ENCODE measurements at places on chromosomes 7 and 10. TPM values are rescaled to one million over a fixed set of nuclear protein-coding genes. Genes with fewer than 3 reads are reported as not detected.

DNA sequence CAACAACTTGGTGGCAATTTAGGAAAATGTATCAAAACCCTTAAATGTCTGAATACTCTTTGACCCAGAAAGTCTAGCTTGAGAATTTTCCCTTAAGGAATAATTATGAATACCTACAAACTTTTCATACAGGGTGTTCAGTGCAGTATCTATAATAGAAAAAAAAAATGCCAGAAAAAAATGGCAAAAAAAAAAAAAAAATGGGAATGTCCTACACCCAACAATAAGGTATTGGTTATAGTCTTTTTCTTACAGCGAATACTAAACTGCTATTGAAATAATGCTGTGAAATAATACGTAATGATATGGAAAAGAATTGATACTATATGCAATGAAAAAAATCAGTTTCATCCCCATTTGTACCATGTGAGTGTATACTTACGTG lies 44.3 kb downstream of the ZNF800 start:
- DNase-seq: no peak

Gene PHKG1
- total RNA-seq: 0.44 TPM

- no peak for DNase-seq
Measured at GRCh38 chr10:79286318-79286951, 60.8 kb upstream of the PPIF start.

GRCh38 chr7:112509402-112509801 lies 28.6 kb downstream of the LSMEM1 start:
- DNase-seq: no peak

Gene PVRIG
- total RNA-seq: not detected

Gene NSUN5
- 31.6 TPM for total RNA-seq

DNA sequence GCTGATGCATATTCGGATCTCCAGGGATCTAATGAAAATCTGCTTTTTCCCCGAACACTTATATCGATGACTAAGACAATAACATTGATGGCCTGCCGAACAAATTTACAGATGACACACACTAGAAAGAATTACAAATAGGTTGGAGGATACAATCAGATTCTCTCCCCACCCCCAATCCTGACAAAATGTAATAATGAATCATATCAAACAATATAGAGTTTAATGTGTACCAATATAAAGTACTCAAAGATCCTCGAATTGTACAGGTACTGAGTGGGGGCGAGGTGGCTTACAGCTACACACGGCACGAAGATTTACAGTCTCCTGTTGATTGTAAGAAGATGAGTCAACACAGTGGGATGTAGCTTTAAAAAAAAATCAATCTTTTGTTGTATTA lies 182.7 kb upstream of the MKLN1 start:
- DNase-seq: no peak

DNA sequence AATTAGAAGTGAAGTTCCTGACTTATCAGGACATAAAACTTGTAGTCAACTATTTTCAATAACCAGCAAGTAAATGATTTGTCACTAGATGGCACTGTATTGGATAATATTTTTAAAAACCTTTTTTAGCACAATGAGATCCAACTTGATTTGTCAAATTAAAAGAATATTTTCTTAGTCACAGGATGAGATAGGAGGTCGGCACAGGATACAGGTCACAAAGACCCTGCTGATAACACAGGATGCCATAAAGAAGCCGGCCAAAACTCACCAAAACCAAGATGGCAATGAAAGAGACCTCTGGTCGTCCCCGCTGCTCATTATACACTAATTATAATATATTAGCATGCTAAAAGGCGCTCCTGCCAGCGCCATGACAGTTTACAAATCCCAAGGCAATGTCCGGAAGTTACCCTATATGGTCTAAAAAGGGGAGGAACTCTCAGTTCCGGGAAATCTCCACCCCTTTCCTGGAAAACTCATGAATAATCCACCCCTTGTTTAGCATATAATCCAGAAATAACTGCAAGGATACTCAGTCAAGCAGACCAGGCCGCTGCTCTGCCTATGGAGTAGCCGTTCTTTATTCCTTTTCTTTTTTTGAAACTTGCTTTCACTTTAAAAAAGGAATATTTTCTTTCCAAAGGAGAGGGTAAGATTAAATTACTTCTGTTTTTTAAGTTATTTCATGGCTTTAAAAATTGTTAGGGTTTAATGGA lies 255.7 kb upstream of the MKLN1 start:
- DNase-seq: no peak

DNA sequence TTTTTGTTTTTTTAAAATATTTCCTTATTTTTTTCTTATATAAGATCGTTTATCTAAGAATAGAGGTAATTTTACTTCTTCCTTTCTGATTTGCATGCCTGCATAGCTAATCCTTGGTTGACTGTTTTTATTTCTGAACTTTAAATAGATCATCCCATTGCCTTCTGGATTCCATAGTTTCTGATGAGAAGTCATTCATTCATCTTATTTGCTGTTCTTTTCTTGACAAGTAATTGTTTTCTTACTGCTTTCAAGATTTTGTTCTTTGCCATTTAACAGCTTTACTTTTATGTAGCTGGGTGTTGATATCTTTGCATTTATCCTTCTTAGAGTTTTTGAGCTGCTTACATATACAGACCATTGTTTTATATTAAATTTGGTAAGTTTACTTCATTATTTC lies 437.9 kb downstream of the SDK1 start:
- DNase-seq: no peak

DNA sequence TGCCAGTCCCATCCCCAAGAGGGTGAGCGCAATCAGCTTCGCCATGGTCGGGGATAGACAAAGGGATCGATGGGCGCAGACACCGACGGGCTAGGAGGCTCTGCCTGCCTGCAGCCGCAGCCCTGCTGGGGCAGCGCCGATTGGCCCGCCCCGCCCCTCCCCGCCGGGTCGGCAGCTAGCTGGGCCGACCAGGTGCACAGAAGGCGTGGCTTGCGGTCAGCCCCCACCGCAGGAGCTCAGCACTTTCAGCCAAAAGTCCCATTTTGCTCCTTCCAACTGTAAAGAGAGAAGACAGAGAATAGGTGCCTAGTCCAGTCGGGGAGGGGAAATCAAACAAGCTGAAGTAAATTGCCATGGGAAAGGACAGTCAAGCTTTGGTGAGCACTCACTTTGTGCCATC lies at the start of gene PON1:
Gene PON1 (minus strand): TSS at position 102 of the 400 bp plus-strand sequence. CDS start 57 bp downstream, at position 45.
- no peak for DNase-seq

GRCh38 chr7:155652156-155653114 lies 8.0 kb downstream of the RBM33 start:
- no peak for DNase-seq

DNA sequence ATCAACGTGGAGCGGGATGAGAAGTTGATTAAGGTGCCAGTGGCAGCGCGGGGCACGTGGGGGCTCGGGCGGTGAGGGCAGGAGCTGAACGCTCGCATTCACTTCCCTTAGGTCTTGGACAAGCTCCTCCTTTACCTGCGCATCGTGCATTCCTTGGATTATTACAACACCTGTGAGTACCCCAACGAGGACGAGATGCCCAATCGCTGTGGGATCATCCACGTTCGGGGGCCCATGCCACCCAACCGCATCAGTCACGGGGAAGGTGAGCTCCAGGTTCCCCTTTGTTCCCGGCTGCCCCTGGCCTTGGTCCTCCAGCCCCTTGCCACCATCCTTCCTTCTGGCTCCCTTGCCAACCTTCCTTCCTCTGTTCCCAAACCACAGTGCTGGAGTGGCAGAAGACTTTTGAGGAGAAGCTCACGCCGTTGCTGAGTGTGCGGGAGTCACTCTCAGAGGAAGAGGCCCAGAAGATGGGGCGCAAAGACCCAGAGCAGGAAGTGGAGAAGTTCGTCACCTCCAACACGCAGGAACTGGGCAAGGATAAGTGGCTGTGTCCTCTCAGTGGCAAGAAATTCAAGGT lies 2.5 kb downstream of the UFSP1 start:
- no peak for DNase-seq
